ENCODE measurements at places on chromosomes 3 and 15.

GRCh38 chr3:78986416-78987101 is 781.2 kb downstream of the ROBO1 start:
- DNase-seq: no peak

- DNase-seq: no peak
Observed at GRCh38 chr3:183222631-183223235, 30.3 kb upstream of the B3GNT5 start.

DNA sequence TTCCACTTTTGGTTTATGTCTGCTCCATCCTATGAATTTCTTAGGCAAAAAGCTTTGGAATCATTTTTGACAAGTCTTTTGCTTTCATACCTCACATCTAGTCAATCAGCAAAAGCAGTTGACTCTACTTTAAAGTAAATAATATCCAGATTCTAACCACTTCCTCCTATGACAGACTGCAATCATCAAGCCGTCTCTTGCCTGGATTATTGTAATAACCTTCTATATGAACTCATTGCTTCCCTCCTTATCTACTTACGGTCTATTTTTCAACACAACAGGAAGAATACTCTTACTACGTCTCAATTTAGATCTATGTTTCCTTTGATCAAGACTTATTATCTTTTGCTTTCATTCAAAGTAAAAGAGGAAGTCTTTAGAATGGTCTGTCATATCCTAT is 20.7 kb downstream of the CLDN1 start:
- no peak for DNase-seq

DNA sequence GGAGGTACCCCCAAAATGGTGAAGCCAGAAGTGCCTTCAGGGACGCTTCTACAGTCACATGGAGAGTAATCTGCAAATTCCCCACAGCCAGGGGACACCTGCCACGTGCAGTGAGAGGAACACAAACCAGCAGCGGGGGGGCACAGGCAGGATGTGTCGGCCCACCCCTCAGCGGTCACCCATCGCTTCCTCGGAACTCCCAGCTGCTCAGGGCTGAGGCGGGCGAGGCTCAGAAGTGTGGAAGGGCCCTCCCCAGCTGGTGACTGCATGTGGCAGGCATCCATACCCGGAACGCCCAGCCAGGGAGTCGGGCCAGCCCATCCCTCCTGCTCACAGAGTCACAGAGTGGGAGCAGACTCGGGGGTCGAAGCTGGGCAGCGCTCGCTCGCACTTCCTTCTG is 63.7 kb downstream of the SLC12A8 start:
- DNase-seq: no peak

GRCh38 chr15:65771870-65772269 is 20.2 kb downstream of the DENND4A start:
- no peak for DNase-seq

DNA sequence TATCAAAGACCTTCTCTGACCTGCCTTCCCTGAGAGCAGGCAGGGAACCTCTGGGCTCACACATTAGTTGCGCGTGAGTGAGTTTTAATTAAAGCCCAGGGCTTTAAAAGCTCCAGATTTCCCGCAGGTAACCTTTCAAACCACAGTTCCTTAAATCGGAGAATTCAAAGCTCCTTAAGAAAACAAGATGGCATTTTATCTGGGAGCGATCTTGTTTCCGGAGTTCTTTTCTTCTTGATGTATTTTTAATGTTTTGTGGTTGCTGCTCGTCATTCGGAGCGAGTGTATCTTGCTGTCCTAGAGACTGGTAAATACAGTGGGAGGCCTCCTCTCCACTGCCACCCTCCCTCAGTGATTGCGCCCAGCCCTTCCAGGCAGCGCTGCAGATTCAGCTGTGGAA is 284.3 kb downstream of the CLSTN2 start:
- DNase-seq: no peak

GRCh38 chr3:94822298-94822697 is 759.4 kb downstream of the NSUN3 start:
- DNase-seq: no peak

Data from stimulated activated CD4-positive, alpha-beta T cell treated with anti-CD3 and anti-CD28 coated beads, Interleukin-4, amount 100 ng/mL, for 48 hours (primary cell).